ENCODE measurements at places on chromosomes 13 and 19. TPM values are rescaled to one million over a fixed set of nuclear protein-coding genes. Genes with fewer than 3 reads are reported as not detected.

DNA sequence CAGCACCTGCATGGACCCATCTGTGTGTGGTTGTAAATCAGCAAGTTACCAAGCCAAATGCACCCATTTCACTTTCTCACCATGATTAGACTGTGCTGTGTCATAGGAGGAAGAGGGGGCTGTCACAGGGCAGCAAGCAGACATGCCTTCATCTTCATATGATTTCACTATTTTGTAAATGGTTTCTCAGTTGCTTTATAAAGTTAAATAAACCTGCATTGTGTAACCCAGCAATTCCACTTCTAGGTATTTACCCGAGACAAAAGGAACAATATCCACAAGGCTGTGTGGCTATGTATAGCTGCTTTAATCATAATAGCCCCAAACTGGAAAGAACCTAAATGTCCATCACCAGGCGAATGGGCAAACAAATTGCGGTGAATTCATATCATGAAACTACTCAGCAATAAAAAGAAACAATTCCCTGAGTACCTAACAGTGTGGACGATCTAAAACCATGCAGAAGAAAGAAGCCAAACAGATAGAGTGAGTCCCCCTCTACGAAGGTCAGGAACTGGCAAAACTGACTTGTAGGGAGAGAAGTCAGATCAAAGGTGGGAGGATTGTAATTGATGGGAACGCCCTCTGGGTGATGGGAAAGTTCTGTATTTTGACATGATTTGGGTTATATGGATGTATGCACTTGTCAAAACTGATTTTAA, 185.4 kb downstream of the COL4A1 start:
- H3K4me3 ChIP-seq, result no peak overlapping the region
- H3K27ac ChIP-seq, result no peak overlapping the region
- no peaks in the 10 kb centered on the region for H3K36me3 ChIP-seq
- H3K4me1 ChIP-seq, result peaks cover 5% of the 10 kb centered on the region
- DNase-seq, result peak; percentile 17

- DNase-seq, result peak; percentile 38
- H3K4me1 ChIP-seq, result no peaks in the 10 kb centered on the region
- no peaks in the 10 kb centered on the region for H3K36me3 ChIP-seq
- no peaks in the 10 kb centered on the region for H3K27me3 ChIP-seq
- H3K4me3 ChIP-seq, result no peak overlapping the region
- no peak overlapping the region for H3K27ac ChIP-seq
Observed at GRCh38 chr13:45809801-45810394, 41.7 kb downstream of the SIAH3 start.

GRCh38 chr13:109362616-109363015, 423.8 kb downstream of the IRS2 start:
- no peak overlapping the region for H3K4me3 ChIP-seq
- H3K36me3 ChIP-seq, result no peaks in the 10 kb centered on the region
- H3K27me3 ChIP-seq, result no peaks in the 10 kb centered on the region

The OR7D2 gene
- 0.41 TPM for total RNA-seq

DNA sequence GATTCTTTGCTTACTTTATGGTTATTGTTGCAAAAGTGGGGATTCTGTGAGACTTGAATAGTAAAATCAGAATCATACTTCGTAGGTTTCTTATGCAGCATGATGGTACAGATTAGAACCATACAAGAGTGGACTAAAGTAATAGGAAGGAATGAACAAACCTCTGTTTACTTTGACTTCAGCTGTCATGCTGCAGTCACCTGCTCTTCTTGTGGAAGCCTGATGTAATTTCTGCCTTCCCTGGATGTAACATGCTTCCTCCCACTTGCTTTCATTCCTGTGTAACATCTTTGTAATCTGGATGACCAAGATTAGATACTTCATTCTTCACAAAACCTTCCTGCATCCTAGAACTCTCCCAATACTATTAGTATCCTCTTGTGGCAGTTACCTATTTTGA, 235.0 kb downstream of the PCCA start:
- H3K36me3 ChIP-seq, result peaks cover 51% of the 10 kb centered on the region
- no peak for DNase-seq
- H3K4me3 ChIP-seq, result no peak overlapping the region
- no peaks in the 10 kb centered on the region for H3K4me1 ChIP-seq

The KIR2DL4 gene
- not detected for total RNA-seq

- H3K4me1 ChIP-seq, result no peaks in the 10 kb centered on the region
- no peaks in the 10 kb centered on the region for H3K27me3 ChIP-seq
- H3K36me3 ChIP-seq, result peaks cover 4% of the 10 kb centered on the region
- DNase-seq, result no peak
- peak overlapping the region; percentile 24 for H3K27ac ChIP-seq
- no peak overlapping the region for H3K4me3 ChIP-seq
Observed at GRCh38 chr19:33496038-33496895, 25.3 kb downstream of the PEPD start.

DNA sequence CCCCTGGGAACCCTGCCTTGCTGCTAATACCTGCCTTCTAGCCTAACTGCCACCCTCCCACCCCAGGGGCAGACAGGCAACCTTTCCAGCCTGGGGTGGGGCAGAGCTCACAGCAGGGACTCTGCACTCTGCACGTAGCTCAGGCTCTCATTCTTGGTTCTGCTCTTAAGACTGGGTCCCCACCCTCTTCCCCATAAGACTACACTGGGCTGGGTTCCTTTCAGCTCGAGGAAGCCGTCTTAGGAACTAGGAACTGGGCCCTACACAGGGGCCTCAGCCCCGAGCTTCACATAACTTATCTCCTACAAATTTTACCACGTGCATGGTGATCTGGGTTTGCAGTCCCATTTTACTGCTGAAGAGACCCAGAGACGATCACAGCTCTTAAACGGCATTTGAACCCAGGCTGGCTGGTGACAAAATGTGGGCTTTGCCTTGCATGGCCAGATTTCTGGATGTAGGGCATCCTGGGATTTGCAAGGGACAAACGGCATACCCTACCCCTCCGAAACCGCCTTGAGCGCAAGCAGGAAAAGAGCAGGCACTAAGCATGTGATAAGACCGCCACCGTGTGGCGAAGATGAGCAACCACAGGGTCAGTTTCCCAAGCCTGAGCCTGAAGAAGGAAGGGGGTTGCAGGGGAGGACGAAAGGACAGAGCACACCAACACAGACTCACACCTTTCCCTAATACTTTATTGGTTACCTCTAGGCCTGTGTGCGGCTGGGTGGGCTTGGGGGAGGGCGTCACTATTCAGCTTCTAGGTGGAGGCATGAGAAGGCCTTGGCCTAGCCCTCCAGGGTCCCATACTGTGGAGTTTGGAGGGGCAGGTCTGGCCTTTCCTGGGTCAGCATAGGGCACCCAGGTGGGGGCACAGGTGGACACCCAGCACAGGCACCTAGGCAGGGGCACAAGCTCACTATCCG, 5.1 kb downstream of the JUNB start:
- H3K27me3 ChIP-seq, result no peaks in the 10 kb centered on the region
- H3K4me1 ChIP-seq, result peaks cover 5% of the 10 kb centered on the region
- H3K36me3 ChIP-seq, result peaks cover 22% of the 10 kb centered on the region
- H3K27ac ChIP-seq, result no peak overlapping the region
- DNase-seq, result peak; percentile 94
- no peak overlapping the region for H3K4me3 ChIP-seq

DNA sequence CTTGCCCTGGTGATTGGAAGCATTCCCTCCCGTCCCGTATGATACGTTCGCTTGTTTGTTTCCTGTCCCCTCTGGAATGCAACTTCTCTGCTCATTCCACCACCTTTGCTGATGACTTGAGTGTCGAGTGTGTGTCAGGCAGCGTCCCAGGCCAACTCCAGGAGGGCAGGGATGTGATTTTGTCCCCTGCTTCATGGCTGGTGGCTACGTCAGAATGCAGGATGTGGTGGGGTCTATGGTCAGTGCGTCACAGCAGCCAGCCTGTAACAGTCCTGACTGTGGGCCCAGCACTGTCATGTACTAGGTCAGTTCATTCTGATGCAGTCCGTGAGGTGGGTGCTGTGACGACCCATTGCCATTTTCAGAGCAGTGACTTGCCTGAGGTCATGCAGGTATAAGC, 16.2 kb downstream of the BRSK1 start:
- H3K27ac ChIP-seq, result no peak overlapping the region
- DNase-seq, result no peak
- H3K27me3 ChIP-seq, result no peaks in the 10 kb centered on the region
- no peak overlapping the region for H3K4me3 ChIP-seq
- H3K36me3 ChIP-seq, result peaks cover 59% of the 10 kb centered on the region

The KLF1 gene
- total RNA-seq, result 1.0 TPM

- no peak overlapping the region for H3K4me3 ChIP-seq
- no peak for DNase-seq
- H3K4me1 ChIP-seq, result no peaks in the 10 kb centered on the region
- no peaks in the 10 kb centered on the region for H3K36me3 ChIP-seq
- H3K27me3 ChIP-seq, result no peaks in the 10 kb centered on the region
Observed at GRCh38 chr13:89380101-89380500, 1708.9 kb downstream of the SLITRK5 start.

GRCh38 chr19:47243364-47243775, 12.4 kb upstream of the BBC3 start:
- no peaks in the 10 kb centered on the region for H3K36me3 ChIP-seq
- peaks cover 43% of the 10 kb centered on the region for H3K27me3 ChIP-seq
- H3K4me1 ChIP-seq, result peaks cover 6% of the 10 kb centered on the region

DNA sequence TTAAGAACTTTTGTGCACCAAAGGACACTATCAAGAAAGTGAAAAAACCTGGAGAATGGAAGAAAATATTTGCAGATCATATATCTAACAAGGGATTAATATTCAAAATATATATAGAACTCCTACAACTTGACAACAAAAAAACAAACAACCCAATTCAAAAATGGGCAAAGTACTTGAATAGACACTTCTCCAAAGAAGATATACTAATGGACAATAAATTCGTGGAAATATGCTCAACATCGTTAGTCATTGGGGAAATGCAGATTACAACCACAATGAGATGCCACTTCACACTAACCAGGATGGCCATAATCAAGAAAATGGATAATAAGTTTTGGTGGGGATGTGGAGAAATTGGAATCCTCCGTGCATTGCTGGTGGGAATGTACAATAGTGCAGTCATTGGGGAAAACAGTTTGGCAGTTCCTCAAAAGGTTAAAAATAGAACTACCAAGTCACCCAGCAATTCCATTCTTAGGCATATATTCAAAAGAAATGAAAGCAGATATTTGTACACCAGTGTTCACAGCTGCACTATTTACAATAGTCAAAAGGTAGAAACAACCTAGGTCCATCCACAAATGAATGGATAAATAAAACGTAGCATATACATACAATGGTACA, 2.2 kb upstream of the LSR start:
- H3K27ac ChIP-seq, result no peak overlapping the region
- H3K4me1 ChIP-seq, result peaks cover 8% of the 10 kb centered on the region
- H3K36me3 ChIP-seq, result peaks cover 16% of the 10 kb centered on the region

GRCh38 chr13:20894245-20894644, 8.3 kb downstream of the XPO4 start:
- H3K36me3 ChIP-seq, result peaks cover 18% of the 10 kb centered on the region
- no peak for DNase-seq
- H3K27ac ChIP-seq, result no peak overlapping the region
- H3K4me3 ChIP-seq, result no peak overlapping the region

DNA sequence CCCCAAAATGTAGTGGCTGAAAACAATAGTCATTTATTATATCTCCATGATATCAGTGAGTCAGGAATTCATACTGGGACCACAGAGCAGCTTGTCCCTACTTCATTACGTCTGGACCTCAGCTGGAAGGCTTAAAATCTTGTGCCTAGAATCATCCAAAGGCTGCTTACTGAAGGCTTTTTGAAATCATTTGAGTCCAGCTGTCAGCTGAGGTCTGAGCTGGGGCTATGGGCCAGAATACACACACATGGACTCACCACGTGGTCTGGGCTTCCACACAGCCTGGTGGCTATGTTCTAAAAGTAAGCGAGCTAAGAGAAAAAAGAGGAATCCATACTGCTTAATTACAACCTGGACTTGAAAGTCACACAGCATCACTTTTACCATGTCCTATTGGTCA, 209.2 kb downstream of the KCTD12 start:
- no peak overlapping the region for H3K27ac ChIP-seq
- no peak for DNase-seq
- H3K36me3 ChIP-seq, result no peaks in the 10 kb centered on the region
- no peaks in the 10 kb centered on the region for H3K4me1 ChIP-seq

The PRR12 gene
- total RNA-seq, result 67.6 TPM

DNA sequence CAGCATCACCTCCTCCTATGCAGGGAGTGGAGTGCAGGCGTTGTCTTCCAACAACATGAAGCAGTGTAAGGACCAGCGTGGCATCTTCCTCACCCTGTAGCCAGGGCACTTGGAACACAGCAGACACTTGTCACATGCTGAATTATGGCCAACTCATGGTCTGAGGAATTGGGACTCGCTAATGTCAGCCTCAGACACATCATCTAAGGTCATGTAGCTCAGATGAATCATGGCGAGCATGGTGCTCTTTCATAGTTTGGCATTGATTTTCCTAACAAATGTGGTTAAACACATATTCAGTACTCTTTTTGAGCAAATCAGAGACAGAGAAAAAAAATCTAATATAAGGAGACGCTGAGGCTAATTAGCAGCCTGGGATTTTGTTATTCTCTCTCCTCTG, 99.6 kb upstream of the SGCG start:
- H3K27ac ChIP-seq, result no peak overlapping the region
- H3K36me3 ChIP-seq, result no peaks in the 10 kb centered on the region
- no peak for DNase-seq
- no peaks in the 10 kb centered on the region for H3K4me1 ChIP-seq
- H3K4me3 ChIP-seq, result no peak overlapping the region
- H3K27me3 ChIP-seq, result no peaks in the 10 kb centered on the region

DNA sequence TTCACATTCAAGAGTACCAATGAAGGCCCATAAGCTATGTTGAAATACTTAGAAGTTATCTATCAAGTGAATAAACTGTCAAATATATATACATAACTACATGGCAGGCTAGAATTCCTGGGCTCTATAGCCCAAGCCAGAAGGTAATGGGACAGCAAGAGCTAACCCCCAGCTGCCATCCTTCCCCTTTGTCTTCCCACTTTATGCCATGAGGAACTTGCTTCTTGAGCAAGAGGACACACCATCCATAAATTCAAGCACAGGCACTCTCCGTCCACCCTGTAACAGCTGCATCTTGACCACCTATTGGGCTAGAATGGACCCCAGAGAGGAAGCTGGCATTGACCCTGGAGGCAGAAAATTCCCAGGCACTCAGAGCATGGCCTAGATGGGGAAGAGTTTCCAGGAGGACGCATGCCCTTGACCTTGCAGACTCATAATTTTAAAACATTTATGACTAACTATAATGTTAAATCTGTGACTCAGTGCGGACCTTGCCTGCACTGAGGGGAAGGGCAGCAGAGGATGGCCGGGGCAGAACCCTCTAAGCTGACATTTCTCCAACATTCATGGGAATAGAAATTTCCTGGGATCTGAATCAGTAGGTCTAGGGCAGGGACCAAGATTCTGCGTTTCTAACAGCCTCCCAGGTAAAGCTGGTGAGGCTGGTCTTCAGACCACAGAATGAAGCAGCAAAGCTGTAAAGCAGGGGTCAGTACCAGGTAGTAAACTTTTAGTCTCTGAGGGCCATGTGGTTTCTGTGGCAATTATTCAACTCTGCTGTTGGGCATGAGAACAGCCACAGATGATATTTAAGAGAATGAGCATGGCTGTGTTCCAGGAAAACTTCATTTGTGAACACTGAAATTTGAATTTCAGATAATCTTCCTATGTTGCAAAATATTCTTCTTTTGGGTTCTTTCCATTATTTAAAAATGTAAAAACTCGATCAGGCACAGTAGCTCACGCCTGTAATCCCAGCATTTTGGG, 71.4 kb upstream of the CLDN10 start:
- H3K36me3 ChIP-seq, result no peaks in the 10 kb centered on the region
- H3K27ac ChIP-seq, result no peak overlapping the region
- DNase-seq, result no peak
- H3K4me1 ChIP-seq, result peaks cover 3% of the 10 kb centered on the region
